Stimulated activated CD4-positive, alpha-beta T cell treated with anti-CD3 and anti-CD28 coated beads, Interleukin-1b, Interleukin-23, amount 100 ng/mL, for 24 hours (primary cell): ENCODE measurements at places on chromosomes 16 and 17.

DNA sequence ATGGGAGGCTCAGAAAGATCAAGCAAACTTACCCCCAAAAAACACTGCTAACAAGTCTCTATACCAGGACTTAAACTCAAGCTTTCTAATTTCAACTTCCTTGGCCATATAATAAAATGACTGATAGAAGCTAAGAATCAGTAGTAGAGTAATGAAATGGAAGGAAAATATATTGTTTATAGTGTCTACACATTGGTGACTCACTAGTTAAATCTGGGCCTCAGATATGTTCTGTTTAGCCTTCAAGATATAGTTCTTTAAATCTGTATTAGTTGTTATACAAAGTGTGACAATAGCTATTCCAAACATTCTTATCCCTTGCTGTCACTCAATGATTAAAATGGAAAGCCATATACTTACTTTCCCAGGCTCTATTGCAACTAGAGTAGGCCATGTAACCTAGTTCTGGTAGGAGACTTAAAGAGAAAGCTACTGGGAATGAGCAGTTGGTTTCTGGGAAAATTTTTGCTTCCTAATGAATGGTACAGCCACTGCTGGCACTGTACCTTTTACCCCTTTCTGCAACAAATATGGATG, 18.3 kb downstream of the SSH2 start:
- DNase-seq = no peak

GRCh38 chr16:65658349-65658748, 536.5 kb upstream of the CDH11 start:
- DNase-seq = no peak

DNA sequence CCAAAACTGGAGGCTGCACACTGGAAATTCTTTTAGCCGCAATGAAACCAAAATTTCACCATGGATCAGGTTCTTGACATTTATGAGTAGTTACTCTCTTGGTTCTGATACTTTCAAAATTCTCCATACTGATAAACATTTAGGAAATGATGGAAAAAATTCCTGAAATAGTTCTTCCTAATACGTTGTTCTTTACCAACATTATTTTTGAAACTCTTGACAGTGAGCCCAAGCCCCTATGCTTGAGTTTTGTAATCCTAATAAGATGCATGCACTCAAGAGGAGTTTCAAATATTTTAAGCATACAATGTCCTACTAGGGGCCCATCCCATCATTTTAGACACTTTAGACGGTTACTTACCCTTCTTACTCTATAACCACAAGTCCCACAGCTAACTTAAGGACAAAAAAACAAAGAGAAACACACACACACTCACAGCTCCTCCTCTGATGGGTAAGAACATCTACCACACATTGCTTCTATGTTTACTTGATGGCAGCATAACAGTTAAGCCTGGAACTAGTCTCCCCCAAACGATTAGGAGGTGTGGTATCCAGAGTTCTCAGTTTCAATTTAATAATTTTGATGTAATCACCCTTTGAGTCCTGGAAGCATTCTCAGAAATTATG, 3.7 kb downstream of the VEZF1 start:
- no peak for DNase-seq

DNA sequence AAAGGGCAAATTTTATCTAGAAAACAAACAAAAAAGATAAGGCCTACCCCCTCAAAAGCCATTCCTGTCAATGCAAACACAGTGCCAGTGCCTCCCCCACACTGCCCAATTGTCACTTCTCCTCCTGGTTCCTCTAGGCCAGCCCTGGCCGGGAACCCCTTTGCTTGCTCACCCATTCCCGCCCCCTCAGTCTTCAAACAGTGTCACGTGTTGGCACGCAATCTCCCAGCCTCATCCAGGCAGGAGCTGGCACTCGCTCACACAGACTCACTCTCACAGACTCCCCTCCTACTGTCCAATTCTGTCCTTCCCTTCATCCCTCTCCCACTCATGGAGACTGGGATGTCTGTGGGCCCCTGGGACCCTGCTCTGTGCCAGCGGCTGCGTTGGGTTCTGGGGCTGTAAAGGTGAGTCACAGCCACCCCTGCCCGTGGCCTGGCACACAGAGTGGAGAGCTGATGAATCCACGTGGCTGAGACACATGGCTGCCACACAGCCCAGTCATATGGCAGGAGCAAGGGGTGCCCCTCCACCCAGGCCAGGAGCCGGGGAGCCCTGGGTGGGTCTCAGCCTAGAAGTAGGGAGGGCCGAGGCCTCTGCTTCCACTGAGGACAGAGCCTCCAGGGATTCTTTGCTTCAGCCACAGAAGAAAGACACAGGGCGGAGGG, 54.8 kb downstream of the VAC14 start:
- no peak for DNase-seq

GRCh38 chr17:50794361-50794760, 27.0 kb upstream of the ANKRD40CL start:
- DNase-seq = no peak

- DNase-seq = no peak
Observed at GRCh38 chr17:64110379-64111152, 19.4 kb downstream of the ERN1 start.

DNA sequence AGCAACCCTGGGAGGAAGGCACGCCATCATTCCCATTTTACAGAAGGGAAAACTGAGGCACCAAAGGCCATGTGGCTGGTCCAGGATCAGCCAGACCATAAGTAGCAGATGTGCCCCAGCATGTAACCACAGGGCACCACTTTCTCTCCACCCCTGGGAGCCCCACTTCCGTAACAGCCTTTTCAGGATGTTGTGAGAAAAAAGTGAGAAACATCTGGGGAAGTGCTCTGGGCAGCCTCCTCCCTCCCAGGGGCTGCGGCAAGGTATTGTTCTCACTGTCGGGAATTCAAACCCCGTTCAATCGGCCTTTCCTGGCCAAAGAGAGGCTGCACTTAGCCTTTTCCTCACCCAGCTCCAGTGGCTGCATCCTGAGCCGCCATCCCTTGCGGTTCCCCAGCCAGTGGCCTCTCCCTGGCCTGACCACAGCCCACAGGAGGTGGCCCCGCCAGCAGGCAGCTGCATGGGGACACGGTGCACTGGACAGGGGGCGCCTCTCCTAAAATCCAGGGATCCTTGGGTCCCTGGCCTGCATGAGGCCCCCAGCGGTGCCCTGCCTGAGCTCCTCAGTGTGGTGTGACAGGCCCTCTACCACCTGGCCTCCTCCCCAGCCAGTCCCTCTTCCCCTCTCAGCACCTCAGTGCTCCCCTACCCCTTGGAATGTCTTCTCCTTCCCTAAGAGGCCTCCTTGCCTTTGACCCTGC, 5.7 kb upstream of the CDH5 start:
- DNase-seq = no peak

- no peak for DNase-seq
Observed at GRCh38 chr16:83932955-83933673, 19.9 kb upstream of the OSGIN1 start.
